ENCODE measurements at places on chromosomes 11 and 22. TPM values are rescaled to one million over a fixed set of nuclear protein-coding genes. Genes with fewer than 3 reads are reported as not detected.

GRCh38 chr11:125365196-125365931 is 130.7 kb downstream of the FEZ1 start:
- no peak for DNase-seq

DNA sequence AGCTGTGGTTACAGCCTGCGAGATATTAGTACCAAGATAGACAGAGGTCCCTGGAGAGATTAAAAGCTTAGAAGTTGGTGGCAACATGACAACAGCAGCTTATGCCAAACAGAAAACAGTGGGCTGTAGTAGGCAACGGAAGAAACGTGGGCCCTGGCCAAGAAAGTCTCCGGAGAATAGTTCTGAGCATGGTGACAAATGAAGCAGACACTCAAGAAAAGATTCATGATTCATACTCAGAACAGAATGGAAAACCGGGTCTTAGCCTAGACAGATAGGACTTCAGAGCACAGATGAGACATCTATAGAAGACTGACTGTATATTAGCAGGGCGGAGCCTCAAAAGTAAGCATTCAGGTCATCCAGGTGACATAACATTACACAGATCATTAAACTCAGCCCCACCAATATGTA is 727.4 kb downstream of the ETS1 start:
- DNase-seq = no peak

DNA sequence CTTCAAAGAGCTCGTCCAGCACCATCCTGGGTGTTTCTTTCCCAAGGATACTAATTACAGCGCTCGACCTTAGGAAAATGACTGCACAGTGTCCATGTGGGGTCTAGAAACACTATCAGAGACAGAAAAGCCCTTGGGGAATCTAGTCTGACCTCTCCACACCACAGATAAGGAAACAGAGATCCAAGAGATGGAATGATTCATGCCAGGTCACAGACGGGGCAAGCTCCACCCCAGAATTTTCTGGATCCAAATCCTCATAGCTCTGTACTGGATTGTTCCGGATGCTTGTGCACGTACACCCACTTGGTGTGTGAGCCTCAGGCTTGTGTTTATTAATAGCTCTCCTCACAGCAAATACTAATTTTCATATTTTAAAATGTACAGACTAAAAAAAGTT is 11.3 kb downstream of the ABTB2 start:
- no peak for DNase-seq

DNA sequence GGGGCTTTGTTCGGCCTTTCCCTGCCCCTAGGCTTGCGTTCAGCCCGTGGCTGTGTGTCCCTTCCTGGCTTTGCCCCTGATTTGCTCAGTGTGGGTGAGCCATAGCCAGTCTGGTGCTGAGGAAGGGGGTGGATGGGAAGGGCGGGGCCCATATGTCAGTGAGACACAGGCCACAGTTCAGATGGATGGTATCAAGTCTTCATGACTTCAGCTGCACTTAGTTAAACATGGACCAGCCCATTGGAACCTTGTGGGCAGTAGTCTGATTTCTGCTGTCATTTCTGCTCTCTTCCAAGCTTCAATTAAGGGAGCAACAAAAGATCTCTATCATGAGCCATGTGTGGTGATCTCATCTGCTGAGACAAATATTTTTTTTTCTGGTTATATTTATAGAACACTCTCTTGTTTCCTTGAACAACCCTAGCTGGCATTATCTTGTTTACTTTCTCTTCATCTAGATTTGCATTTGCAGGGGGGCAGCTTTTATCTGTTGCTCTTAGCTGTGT is 21.6 kb upstream of the PEX26 start:
- DNase-seq = no peak

DNA sequence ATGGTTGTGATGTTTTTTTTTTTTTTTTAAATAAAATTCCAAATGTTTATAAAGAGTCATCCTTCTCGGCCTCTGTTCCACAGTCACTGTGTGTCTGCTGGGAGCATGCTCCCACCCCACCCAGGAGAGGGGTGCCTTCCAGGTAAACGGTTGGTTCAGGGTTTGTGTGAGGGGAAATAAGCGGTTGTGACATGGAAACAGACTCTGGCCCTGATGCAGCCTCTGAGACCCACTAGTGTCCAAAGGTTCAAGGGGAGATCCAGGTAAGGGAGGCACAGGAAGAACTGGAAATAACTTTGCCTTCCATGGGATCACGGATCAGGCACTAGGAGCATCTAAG is 6.0 kb upstream of the GAS2L1 start:
- no peak for DNase-seq

GRCh38 chr22:25696763-25697162 is 45.2 kb upstream of the MYO18B start:
- no peak for DNase-seq

DNA sequence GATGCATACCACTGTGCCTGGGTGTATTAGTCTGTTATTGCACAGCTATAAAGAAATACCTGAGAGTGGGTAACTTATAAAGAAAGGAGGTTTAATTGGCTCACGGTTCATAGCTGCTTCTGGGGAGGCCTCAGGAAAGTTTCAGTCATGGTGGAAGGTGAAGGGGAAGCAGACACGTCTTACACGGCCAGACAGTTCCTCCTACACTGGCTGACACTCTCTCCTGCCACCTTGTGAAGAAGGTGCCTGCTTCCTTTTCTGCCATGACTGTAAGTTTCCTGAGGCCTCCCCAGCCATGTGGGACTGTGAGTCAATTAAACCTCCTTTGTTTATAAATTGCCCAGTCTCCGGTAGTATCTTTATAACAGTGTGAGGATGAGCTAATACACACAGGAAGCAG is 33.6 kb upstream of the CD81 start:
- no peak for DNase-seq

DNA sequence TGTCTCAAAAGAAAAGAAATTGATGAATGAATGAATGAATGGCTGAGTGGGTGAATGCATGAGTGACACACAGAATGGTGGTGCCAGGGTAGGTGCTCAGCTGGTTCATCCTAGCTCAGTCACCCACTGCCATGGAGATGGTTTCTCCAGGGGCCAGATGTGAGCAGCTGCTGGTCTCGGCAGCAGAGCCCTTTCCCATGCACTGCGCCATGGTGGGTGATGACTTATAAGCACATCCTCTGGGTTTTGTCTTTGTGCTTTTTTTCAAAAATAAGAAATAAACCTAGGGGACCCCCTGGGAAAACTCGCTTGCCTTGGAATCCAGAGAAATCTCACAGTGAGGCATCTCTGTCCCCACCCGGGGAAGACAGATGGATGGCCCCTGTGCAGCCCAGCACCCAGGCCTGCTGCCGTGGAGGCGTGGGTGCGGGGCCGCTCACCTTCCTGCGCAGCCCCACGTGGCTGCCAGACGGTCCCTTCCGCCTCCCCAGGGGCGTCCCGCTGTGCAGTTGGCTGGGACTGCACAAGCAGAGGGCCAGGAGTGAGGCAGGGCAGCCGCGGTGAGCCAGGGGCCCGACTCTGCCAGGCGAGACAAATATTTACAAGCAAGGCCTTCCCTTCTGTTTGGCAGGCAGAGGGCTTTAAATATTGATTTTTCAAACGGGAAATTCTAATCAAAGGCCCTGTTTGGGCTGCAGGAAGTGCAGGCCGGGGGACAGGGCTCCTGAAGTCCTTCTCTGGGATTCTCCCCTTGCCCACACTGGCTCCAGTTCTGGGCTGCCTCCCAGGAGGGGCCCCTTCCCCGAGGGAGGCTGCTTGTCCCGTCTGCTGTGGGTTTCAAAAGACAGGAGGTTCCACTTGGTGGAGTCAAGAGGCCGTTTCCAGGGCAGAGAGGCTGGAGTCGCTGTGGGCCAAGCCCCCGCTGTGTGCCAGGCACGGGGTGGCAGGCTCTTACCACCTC is 24.3 kb downstream of the MPPED1 start:
- DNase-seq = no peak

GRCh38 chr22:39959640-39960447 is at the start of gene TMA7B:
Gene TMA7B, plus strand, starts transcription at chr22:39960397. Its CDS starts 3,978 bp downstream, at chr22:39964375.
- no peak for DNase-seq

- no peak for DNase-seq
Observed at GRCh38 chr11:475941-476340, 25.9 kb downstream of the PTDSS2 start.

- no peak for DNase-seq
Observed at GRCh38 chr22:38891256-38891655, 19.2 kb upstream of the CBX6 start.

- no peak for DNase-seq
Observed at GRCh38 chr11:119691701-119692539, 37.1 kb downstream of the NECTIN1 start.

DNA sequence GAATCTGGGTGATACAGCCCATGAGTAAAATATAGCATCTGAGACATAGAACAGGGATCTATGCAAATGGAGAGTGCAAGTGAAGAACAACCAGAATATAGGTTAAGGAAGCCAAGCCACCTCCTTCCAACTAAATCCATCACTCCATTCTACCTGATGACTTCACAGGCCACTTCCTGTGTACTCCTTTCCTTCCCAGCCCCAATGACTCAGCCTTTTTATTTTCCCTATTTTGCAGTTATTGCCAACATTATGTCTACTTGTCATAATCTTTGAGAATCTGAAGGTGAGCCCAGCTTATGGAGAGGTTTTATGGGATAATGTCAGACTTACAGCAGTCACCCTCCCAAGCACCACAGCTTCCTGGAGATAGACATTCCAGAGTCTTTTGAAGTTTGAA is 1.4 kb upstream of the OR52M1 start:
- DNase-seq = no peak

DNA sequence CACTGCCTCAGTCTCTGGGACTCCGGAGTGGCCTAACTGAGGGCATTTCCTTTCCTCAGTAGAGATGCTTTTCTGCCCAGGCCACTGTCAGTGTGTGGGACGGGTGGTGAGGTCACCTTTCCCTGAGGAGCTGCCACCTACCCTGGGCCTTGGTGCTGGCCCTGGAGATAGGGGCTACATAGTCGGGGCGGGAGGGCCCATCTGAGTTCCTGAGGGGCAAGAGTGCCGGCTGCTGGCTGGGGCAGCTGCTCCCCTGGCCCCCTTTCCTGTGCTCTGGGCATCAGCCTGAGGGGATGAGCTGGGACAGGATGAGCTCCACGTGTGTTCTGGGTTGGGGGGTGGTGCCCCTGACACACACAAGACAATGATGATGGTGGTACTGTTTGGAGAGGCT is 5.4 kb downstream of the KCNC1 start:
- no peak for DNase-seq

DNA sequence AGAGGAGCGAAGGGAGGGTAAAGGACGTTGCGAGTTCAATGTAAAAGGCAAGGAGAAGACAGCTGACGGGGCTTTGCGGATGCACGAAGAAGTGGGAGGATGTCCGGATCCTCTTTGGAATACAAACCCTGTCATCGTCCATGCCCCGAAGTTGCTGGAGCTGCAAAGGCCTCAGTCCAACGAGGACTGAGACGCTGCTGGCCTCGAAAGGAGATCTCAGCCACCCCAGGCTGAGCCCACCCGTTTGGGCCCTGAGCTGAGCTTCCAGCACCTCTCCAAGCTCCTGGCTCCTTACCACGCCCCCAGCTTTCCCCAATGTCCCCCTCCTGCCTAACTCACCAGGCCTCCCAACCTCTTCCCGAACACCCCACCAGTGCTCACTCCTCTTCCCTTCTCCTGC is 46.1 kb upstream of the PHF21B start:
- DNase-seq = no peak

DNA sequence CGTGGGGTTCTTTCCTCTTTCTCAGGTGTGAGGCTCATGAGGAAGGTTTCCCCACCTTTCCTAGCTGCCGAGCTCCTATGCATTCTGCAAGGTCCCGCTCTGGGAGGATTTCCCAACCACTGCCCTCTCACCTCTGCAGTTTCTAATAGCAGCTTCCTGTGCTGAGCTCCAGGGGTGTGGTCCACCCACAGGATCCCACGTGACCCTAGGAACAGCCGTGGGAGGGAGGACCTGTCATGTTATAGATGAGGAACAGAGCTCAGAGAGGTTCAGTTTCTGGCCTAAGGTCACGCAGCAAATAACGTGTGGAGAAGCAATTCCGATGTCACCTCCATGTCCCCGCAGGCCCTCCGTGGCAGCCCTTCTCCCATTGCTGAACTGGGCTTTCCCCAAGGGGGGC is 38.5 kb downstream of the FLRT1 start:
- DNase-seq = peak; percentile 61

DNA sequence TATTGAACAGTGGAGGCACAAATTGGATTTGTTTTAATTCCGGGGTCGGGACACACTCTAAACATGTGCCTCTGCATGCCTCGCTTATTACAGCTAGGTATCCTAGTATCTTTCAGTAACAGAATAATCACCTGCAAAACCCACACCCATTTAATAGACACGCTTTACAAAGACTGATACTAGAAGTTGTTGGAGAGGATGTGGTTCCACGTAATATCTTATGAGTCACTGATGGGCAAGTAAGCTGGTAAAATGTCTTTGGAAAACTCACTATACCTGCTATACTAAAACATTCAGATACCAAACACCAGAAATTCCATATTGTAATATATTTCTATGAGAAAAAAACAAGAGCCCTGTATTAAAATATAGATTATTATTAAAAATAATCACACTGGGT is 84.0 kb downstream of the GGTLC2 start:
- DNase-seq = no peak

GRCh38 chr11:124865902-124866851 is 945 bp downstream of the ROBO3 start:
- no peak for DNase-seq

- no peak for DNase-seq
Observed at GRCh38 chr11:60345489-60345888, 18.4 kb downstream of the MS4A6E start.

- no peak for DNase-seq
Observed at GRCh38 chr11:99260696-99261095, 239.9 kb downstream of the CNTN5 start.

DNA sequence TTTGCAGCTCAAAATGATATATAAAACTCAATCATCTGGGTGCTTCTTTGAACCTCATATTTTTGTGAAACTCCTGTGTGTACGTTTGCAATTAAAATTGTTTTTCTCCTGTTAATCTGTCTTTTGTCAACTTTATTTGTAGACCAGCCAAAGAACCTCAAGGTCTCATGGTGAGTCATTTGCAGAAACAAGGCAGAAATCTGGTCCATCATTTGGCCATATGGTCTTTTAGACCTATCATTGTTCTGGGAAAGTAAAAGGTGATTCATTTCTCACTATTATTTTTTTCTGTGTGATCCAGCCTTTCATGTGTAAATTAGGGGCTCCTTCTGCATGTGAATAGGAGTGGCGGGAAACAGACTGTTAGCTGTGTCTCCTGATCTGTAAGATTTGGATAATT is 399.1 kb upstream of the DDI1 start:
- DNase-seq = no peak

- no peak for DNase-seq
Observed at GRCh38 chr11:120517390-120517761, 5.8 kb downstream of the GRIK4 start.

- DNase-seq = no peak
Observed at GRCh38 chr11:118605116-118605867, 2.1 kb upstream of the PHLDB1 start.

The CBLIF gene
- polyA plus RNA-seq = not detected

The SAA2 gene
- polyA plus RNA-seq = not detected

The CALCA gene
- polyA plus RNA-seq = not detected

The GRM5 gene
- polyA plus RNA-seq = not detected

The ZNF280B gene
- polyA plus RNA-seq = 1.9 TPM

The SYT12 gene
- polyA plus RNA-seq = not detected

The EI24 gene
- 77.4 TPM for polyA plus RNA-seq

The C1QTNF4 gene
- not detected for polyA plus RNA-seq

The TEX54 gene
- polyA plus RNA-seq = 0.76 TPM

The APOBEC3H gene
- polyA plus RNA-seq = 1.7 TPM

The CEND1 gene
- polyA plus RNA-seq = 0.49 TPM

The SAC3D1 gene
- polyA plus RNA-seq = 11.7 TPM

The RFPL3 gene
- polyA plus RNA-seq = not detected
